ENCODE measurements at places on chromosomes 2 and 18. TPM values are rescaled to one million over a fixed set of nuclear protein-coding genes. Genes with fewer than 3 reads are reported as not detected.

- H3K4me3 ChIP-seq, result no peak overlapping the region
- H3K36me3 ChIP-seq, result peaks cover 25% of the 10 kb centered on the region
- no peaks in the 10 kb centered on the region for H3K27me3 ChIP-seq
- DNase-seq, result no peak
- no peak overlapping the region for H3K27ac ChIP-seq
- H3K4me1 ChIP-seq, result peaks cover 3% of the 10 kb centered on the region
These were observed 41.2 kb downstream of the ZNF532 start for GRCh38 chr18:58905777-58906428.

DNA sequence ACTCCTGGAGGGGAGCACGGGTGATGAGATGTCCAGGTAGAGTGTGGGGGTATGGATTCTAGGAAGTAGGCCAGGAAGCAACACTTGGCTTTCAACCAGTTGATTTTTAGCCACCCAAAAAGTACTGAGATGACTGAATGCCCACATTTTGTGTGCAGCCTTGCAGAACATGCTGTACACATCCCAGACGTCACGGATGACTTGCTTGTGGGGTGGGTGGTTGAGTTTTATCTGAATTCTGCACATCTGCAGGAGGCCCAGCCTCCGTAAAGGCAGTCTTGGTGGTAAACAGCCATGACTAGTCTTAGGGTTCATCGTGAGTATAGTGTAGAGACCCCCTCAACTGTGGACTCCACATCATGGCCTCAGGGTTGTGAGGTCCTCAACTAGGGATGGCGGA lies 53.3 kb upstream of the CCDC195 start:
- H3K36me3 ChIP-seq, result peaks cover 5% of the 10 kb centered on the region
- no peaks in the 10 kb centered on the region for H3K4me1 ChIP-seq
- H3K27me3 ChIP-seq, result no peaks in the 10 kb centered on the region

DNA sequence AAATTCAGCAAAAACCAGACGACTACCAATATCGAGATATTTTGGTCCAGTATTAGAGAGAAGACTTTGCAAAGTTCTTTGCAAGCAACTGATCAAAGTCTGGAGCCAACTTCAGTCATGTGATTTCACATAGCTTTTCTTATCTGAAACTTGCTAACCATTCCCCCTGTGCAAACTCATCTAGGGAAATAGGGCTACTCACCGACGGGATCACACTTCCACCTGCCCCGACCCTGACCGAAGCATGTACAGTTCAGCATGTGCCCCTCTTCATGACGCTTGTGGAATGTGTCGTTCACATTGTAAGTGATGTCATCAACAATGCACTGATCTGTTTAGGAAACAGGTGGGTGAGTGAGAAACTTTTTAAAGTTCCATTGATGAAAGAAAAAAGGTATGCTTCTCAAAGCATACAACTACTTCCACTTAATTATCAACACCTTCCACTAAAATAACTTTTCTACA lies 15.4 kb downstream of the FN1 start:
- H3K4me3 ChIP-seq, result no peak overlapping the region
- H3K27ac ChIP-seq, result no peak overlapping the region
- no peaks in the 10 kb centered on the region for H3K27me3 ChIP-seq
- no peak for DNase-seq
- H3K36me3 ChIP-seq, result peaks cover 40% of the 10 kb centered on the region
- H3K4me1 ChIP-seq, result no peaks in the 10 kb centered on the region

DNA sequence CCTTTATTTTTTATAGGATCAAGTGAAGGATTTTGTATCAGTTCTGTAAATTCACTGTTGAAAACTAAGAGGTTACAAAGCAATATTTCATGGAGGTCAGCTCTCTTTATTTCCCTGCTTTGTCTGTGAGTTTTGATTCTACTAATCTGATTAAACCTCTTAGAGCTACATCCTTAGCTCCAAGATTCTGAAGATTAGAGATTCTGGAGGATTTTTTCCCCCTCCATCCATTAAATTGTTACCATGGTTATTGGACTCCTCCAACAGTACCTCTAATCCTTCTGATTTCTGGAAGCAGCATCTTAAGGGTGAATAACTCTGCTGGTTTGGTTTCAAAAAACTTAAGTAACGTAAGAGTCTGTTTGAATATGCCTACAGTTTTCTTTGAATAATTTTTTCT lies 110.0 kb downstream of the TANC1 start:
- no peaks in the 10 kb centered on the region for H3K27me3 ChIP-seq
- peaks cover 60% of the 10 kb centered on the region for H3K4me1 ChIP-seq
- H3K4me3 ChIP-seq, result no peak overlapping the region
- no peaks in the 10 kb centered on the region for H3K36me3 ChIP-seq
- no peak overlapping the region for H3K27ac ChIP-seq

- no peaks in the 10 kb centered on the region for H3K27me3 ChIP-seq
- no peak overlapping the region for H3K27ac ChIP-seq
- no peak for DNase-seq
- H3K36me3 ChIP-seq, result no peaks in the 10 kb centered on the region
These were observed 29.8 kb upstream of the DNMT3A start for GRCh38 chr2:25371253-25372241.

DNA sequence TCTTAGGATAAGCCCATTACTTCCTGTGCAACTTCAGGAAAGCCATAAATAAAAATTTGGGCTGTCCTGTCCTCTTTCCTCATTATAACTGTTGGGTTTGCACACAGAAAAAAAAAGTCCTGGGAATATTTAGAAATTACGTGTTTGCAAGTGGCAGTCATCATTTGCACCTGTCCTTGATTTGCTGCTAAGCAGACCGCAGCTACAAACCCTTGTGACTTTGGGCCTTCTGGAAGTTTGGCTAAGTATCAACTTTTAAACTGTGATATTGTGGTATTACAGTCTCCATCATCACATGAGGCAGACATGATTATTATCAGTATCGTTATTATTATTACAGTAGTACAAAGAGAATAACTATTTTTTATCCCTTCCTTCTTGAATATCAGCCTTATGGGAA lies 260.7 kb upstream of the SESTD1 start:
- no peak overlapping the region for H3K4me3 ChIP-seq
- no peaks in the 10 kb centered on the region for H3K36me3 ChIP-seq
- H3K4me1 ChIP-seq, result no peaks in the 10 kb centered on the region
- H3K27me3 ChIP-seq, result no peaks in the 10 kb centered on the region
- no peak for DNase-seq
- H3K27ac ChIP-seq, result no peak overlapping the region

Gene CRYGD
- not detected for total RNA-seq

- no peak for DNase-seq
- H3K36me3 ChIP-seq, result no peaks in the 10 kb centered on the region
- H3K4me1 ChIP-seq, result no peaks in the 10 kb centered on the region
- no peak overlapping the region for H3K27ac ChIP-seq
- no peak overlapping the region for H3K4me3 ChIP-seq
These were observed 71.3 kb downstream of the MRO start for GRCh38 chr18:50748243-50749229.

DNA sequence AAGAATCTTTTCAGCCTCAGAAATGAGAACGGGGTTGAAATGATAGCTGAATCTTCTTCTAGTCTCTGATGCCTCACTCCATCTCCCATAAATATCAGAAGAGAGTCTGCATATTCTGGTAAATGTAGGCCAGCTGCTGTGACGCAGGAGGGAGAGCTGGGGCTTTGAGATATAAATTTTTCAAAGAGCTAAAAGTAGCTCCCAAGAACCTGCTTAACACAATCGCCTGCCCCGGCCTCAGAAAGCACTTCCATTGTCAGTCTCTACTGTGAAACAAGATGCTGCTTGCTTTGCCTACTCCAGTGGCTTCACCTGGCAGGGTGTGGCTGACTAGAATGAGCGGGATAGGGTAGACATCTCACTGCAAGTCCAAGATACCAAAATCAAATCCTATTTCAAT lies 105.0 kb upstream of the CCDC150 start:
- H3K4me3 ChIP-seq, result no peak overlapping the region
- H3K27ac ChIP-seq, result no peak overlapping the region
- no peaks in the 10 kb centered on the region for H3K4me1 ChIP-seq
- no peak for DNase-seq
- no peaks in the 10 kb centered on the region for H3K36me3 ChIP-seq

DNA sequence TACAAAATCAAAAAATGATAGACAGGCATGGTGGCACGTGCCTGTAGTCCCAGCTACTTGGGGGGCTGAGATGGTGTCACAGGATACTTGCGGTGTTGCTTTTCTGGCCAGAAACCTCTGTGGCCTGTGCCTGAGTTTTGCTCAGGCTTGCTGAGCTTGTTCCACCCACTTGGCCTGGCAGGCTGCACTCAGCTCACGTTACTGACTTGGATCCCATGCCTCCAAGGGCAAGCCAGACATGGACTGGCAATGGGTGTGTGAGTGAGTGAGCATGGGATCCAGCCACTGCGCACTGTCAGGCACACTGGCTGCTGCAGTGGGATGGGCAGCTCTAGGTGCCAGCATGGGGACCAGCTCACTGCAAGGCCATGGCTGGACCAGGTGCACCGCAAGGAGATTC lies 67.9 kb downstream of the NCAPH start:
- no peak overlapping the region for H3K4me3 ChIP-seq
- no peaks in the 10 kb centered on the region for H3K27me3 ChIP-seq
- no peak overlapping the region for H3K27ac ChIP-seq
- no peaks in the 10 kb centered on the region for H3K36me3 ChIP-seq

DNA sequence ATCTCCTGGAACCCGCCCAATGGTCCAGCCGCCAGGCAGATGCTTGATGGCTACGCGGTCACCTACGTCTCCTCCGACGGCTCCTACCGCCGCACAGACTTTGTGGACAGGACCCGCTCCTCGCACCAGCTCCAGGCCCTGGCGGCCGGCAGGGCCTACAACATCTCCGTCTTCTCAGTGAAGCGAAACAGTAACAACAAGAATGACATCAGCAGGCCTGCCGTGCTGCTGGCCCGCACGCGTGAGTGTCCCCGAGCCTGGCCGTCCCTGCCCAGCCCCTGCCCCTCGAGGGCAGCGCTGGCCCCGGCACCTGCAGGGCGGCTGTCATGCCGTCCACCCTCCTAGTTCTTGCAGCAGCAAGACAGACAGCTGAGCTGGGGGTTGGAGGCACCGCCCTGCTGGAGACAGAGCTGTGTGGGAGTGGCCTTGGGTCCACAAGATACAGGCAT lies 36.7 kb downstream of the MTERF4 start:
- H3K4me1 ChIP-seq, result no peaks in the 10 kb centered on the region
- H3K27me3 ChIP-seq, result no peaks in the 10 kb centered on the region
- DNase-seq, result peak; percentile 63
- H3K27ac ChIP-seq, result no peak overlapping the region
- no peak overlapping the region for H3K4me3 ChIP-seq

Gene BOLL
- total RNA-seq, result not detected

DNA sequence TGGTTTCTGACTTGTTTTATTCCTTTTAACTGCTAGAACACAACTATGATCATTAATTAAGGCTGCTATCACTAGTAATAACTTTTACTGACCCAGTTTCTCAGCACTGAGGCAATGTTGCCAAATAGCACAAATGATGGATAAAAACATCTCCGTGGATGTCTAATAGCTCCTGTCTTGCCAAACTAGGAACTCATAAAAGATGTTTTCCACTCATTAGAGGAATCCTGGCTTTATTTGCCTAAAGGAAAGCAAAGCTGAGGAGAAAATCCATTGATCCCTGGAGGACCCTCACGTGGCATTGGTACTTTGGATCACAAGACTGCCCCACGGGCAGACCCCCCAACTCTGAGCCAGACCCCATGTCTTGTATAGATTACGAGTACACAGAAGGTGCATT lies 96.1 kb upstream of the ZNF397 start:
- no peak for DNase-seq
- no peak overlapping the region for H3K4me3 ChIP-seq
- peaks cover 32% of the 10 kb centered on the region for H3K36me3 ChIP-seq
- no peaks in the 10 kb centered on the region for H3K27me3 ChIP-seq

DNA sequence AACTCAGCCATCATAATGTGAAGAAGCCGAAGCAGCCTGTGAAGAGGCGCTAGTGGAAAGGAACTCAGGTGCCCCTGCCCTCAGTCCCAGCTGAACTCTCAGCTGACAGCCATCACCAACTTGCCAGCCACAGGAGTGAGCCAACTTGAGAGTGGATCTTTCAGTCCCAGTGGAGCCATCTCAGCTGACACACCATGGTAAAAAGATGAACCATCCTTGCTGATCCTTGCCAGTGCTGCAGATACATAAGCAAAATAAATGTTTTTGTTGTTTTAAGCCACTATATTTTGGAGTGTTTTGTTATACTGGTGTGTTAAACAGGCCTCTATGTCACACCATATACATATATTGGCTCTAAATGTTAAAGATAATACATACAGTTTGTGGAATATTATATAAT lies 195.8 kb upstream of the SPRED2 start:
- H3K27ac ChIP-seq, result no peak overlapping the region
- H3K4me1 ChIP-seq, result no peaks in the 10 kb centered on the region
- no peaks in the 10 kb centered on the region for H3K36me3 ChIP-seq
- H3K4me3 ChIP-seq, result no peak overlapping the region
- H3K27me3 ChIP-seq, result no peaks in the 10 kb centered on the region
- no peak for DNase-seq

Gene IL18R1
- 1.8 TPM for total RNA-seq

- no peaks in the 10 kb centered on the region for H3K27me3 ChIP-seq
- H3K4me3 ChIP-seq, result no peak overlapping the region
- H3K27ac ChIP-seq, result no peak overlapping the region
- H3K4me1 ChIP-seq, result peaks cover 7% of the 10 kb centered on the region
These were observed 7.9 kb downstream of the PKP4 start for GRCh38 chr2:158464426-158465281.

Gene RPRM
- not detected for total RNA-seq

DNA sequence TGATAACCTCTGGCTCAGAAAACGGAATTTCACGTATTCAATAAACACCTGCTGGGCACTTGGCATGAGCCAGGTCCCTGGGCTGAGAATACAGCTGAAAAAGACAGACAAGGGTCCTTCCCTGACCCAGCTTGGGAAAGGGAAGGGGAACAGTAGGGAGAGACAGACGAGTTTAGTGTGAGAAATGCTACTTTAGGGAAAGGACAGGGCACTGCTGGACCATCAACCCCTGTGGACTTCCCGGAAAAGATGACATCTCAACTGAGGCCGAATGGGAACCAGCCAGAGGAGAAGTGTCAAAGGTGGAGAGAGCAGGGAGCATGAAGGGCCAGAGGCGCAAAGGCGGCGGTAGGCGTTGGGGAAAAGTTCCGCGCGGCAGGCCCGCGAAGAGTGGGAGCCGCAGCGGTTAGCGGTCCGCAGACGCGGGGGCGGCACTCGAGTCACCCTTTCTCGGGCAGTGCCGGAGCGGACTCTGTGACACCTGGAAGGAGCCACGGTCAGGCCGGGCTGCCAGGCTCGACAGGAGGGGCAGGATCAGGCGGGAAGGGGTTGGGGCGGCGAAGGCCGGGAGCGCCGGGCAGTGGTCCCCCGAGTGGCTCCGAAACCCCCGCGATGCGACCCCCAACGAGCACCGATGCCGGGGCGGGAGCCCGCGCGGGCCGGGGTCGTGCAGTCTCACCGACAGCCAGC lies 519 bp downstream of the TEX261 start:
- peak overlapping the region; percentile 88 for H3K27ac ChIP-seq
- peak overlapping the region; percentile 100 for H3K4me3 ChIP-seq
- no peaks in the 10 kb centered on the region for H3K27me3 ChIP-seq
- H3K36me3 ChIP-seq, result peaks cover 31% of the 10 kb centered on the region
- H3K4me1 ChIP-seq, result peaks cover 28% of the 10 kb centered on the region

- H3K4me3 ChIP-seq, result no peak overlapping the region
- H3K36me3 ChIP-seq, result no peaks in the 10 kb centered on the region
- H3K4me1 ChIP-seq, result peaks cover 65% of the 10 kb centered on the region
- peak overlapping the region; percentile 80 for H3K27ac ChIP-seq
These were observed 60.7 kb downstream of the LRRFIP1 start for GRCh38 chr2:237688081-237688480.

Gene ALK
- not detected for total RNA-seq
